Natural killer cell treated with Interleukin-12 subunit alpha and Interleukin-12 subunit beta and Interleukin-15 and Interleukin-18, amount 100 ng/mL, for 72 hours (primary cell): ENCODE measurements at places on chromosomes 12 and 14. TPM values are rescaled to one million over a fixed set of nuclear protein-coding genes. Genes with fewer than 3 reads are reported as not detected.

- H3K27me3 ChIP-seq = no peaks in the 10 kb centered on the region
- no peaks in the 10 kb centered on the region for H3K4me1 ChIP-seq
- no peaks in the 10 kb centered on the region for H3K36me3 ChIP-seq
- no peak overlapping the region for H3K4me3 ChIP-seq
- no peak for DNase-seq
- H3K27ac ChIP-seq = no peak overlapping the region
These were observed 236.4 kb downstream of the PAWR start for GRCh38 chr12:79454338-79454843.

GRCh38 chr12:58321414-58321813 is 380.0 kb downstream of the ATP23 start:
- peaks cover 20% of the 10 kb centered on the region for H3K27me3 ChIP-seq

DNA sequence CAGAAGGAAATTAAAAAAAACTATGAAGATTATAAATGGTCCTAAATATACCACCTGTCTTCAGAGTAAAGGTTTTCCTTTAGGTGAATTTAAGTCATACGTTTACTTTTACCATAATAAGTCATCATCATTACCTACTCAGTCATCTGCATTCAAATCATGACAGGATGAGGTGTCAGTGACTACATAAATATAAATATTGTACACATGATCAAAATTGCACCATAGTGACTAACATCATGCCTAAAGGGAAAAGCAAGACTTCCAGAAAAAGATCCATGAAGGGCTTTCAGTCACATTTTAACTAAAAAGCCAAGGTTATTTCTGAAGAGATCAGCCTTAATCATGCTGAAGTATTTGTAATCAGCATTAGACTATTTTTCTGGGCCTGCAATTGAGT is 759.9 kb upstream of the FLRT2 start:
- DNase-seq = no peak
- H3K27ac ChIP-seq = no peak overlapping the region
- no peaks in the 10 kb centered on the region for H3K27me3 ChIP-seq
- no peaks in the 10 kb centered on the region for H3K4me1 ChIP-seq
- H3K36me3 ChIP-seq = no peaks in the 10 kb centered on the region

UNG gene
- total RNA-seq = 79.3 TPM

- DNase-seq = no peak
- no peak overlapping the region for H3K4me3 ChIP-seq
- no peaks in the 10 kb centered on the region for H3K4me1 ChIP-seq
These were observed 1638.7 kb upstream of the SEL1L start for GRCh38 chr14:83172363-83172762.

GRCh38 chr12:63387771-63388170 is 236.8 kb upstream of the AVPR1A start:
- H3K27ac ChIP-seq = no peak overlapping the region
- no peaks in the 10 kb centered on the region for H3K36me3 ChIP-seq
- no peaks in the 10 kb centered on the region for H3K27me3 ChIP-seq
- no peaks in the 10 kb centered on the region for H3K4me1 ChIP-seq
- DNase-seq = no peak

SCNN1A gene
- not detected for total RNA-seq

- peaks cover 27% of the 10 kb centered on the region for H3K27me3 ChIP-seq
- no peaks in the 10 kb centered on the region for H3K36me3 ChIP-seq
- no peak overlapping the region for H3K4me3 ChIP-seq
- H3K27ac ChIP-seq = no peak overlapping the region
These were observed 24.3 kb upstream of the SMUG1 start for GRCh38 chr12:54213079-54213478.

DNA sequence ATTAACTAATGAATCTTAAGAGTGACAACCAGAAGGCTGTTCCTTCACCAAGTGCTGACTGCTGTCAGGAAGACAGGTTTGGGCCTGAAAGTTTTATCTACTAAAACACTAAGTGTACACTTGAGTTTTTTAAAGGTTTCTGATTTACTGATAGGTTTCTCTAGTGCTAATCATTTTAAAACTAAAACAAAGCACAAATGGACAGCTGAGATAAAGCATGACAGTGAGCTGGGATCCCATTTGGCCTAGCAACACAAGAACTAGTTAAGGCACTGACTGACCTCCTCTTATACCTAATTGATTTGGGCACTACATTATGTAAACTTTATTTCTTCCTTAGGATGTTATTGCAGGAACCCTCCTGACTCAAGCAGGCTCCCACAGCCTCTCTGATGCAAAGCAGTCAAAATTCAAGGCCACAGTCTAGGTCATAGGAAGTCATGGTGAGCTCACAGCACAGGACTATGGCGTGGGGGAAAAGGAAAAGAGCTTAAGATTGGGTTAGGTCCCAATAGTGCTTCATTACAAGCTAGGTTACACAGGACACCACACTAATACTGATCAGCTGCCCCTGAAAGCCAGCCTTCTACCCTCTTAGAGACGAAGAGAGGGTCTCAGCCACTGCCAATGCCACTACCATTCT is 3.5 kb downstream of the STXBP6 start:
- H3K27me3 ChIP-seq = peaks cover 44% of the 10 kb centered on the region
- DNase-seq = no peak
- peaks cover 12% of the 10 kb centered on the region for H3K4me1 ChIP-seq
- no peaks in the 10 kb centered on the region for H3K36me3 ChIP-seq
- H3K27ac ChIP-seq = no peak overlapping the region

- DNase-seq = no peak
- no peaks in the 10 kb centered on the region for H3K36me3 ChIP-seq
- H3K27ac ChIP-seq = no peak overlapping the region
- H3K4me1 ChIP-seq = no peaks in the 10 kb centered on the region
These were observed 73.9 kb downstream of the SYT1 start for GRCh38 chr12:78938341-78939084.

DNA sequence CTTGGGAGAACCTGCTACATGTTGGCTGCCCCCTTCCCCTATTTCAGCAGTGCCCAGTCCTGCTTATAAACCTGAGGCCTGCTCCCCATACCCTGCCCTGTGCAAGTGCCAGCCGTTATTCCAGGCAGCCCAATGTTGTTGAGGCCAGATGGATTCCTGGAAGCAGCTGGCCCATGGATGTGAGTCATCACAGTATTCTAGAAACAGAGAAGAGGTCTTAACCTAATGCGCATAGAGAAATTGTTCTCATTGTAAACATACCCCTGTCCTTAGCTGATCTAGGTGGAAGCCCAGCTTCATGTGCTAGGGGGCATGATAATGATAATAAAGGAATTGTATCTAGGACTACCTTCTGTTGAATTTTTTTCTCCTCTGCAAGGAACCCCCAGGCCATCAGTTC is 69.7 kb downstream of the TSPAN11 start:
- H3K4me1 ChIP-seq = no peaks in the 10 kb centered on the region
- no peak overlapping the region for H3K4me3 ChIP-seq
- no peaks in the 10 kb centered on the region for H3K36me3 ChIP-seq

DNA sequence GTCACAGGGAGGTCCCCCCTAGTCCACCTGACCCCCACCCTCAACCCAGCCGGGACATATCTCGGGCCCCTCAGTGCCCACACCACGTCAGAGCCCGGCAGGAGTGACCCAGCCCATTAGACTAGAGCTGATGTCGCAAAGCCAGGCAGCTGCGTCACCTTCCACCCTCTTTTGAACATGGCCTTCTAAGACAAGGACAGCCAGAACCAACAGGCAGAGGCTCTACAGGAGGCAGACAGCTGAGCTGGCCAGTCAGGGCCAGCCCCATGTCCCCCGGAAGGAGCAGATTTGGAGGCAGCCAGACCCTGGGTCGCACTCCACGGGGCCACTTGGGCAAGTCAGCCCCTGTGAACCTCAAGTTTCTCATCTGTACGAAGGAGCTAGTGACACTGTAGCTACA is 44.1 kb downstream of the SCARB1 start:
- no peak overlapping the region for H3K27ac ChIP-seq
- no peak overlapping the region for H3K4me3 ChIP-seq
- no peaks in the 10 kb centered on the region for H3K27me3 ChIP-seq
- no peaks in the 10 kb centered on the region for H3K4me1 ChIP-seq
- no peaks in the 10 kb centered on the region for H3K36me3 ChIP-seq
- DNase-seq = no peak

DNA sequence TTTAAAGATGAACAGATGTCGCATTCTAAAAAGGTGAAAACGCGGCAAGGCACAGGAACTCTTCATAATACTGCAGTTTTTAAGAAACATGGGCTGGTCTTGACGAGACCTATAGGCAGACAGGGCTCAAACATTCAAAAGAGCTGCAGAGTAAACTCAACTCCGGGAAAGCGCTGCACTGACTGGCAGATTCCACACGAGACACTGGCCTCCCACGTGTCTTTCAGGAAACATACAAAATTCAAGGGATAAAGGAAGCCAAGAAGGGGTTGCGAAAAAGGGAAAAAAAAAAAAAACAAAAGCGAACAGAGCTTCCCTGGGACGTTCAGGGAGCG is 614 bp upstream of the ARF6 start:
- no peak for DNase-seq
- no peaks in the 10 kb centered on the region for H3K27me3 ChIP-seq
- peak overlapping the region; percentile 99 for H3K4me3 ChIP-seq

RNF41 gene
- 48.8 TPM for total RNA-seq

ADCY6 gene
- total RNA-seq = 0.22 TPM
